ENCODE measurements at places on chromosomes 5 and 9.

DNA sequence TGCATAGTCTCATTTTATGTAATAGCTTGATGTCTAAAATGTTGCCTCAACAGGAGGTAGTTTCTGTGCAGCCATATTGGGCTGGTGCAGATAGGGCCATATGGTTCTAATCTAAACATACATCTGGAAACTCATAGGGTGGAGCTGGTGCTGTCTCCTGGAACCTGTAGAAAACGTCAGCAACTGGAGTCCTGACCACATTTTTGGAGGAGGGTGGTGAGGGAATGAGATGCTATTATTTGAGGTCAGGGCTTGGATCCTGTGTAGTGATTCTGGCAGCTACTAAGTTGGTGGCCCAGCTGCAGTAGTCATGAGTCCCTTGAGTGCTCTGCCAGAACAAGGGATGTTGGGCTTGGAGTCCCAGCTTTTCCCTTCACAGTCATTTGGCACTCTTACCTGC, 14.1 kb downstream of the MAN2A1 start:
- DNase-seq, result no peak

DNA sequence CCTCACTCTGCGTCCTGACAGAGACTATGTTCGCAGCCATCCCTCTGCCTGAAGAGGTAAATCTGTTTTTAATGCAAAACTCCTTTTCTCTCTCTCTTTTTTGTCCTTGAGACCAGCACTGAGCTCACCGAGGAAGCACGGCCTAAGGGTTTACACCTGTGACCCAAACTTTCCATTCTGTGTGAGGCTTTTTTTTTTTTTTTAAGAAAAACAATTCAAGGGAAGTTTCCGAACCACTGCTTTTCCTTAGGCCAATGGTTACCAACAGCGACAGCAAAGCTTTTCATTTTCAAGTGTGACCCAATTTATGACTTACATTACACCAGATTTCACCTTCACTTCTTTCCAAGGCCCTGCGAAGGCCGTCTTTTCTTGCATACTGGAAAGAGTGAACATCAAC, 205.9 kb downstream of the EFNA5 start:
- no peak for DNase-seq

DNA sequence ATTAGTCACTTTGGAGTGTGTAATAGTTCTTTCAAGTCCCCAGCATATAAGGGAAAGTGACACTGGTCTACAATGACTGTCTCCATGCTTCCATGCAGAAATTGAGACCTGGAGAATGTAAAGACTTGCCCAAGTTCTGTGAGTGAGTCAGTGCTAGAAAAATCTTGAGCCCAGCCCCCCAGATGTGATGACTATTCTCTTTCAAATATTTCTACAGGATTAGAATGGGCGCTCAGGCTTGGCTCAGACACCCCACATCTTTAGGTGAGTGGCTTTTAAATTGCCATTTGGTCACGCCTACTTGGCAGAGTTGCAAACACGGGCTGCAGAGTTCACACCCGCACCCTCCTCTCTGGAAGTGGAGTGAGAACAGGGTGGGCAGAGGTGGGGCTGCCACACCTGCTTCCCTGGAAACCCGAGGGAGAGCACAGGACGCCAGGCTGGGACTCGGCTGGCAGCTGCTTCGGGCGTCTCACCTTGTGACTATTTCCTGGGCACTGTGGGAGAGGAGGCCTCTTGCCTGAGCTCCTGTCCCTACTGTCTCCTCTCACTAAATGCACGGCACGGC, 37.6 kb downstream of the ROPN1L start:
- DNase-seq, result no peak

GRCh38 chr5:90353254-90353653, 56.3 kb downstream of the CETN3 start:
- DNase-seq, result no peak

GRCh38 chr5:176870110-176870591, 29.0 kb downstream of the HK3 start:
- no peak for DNase-seq

- no peak for DNase-seq
Observed at GRCh38 chr5:72151169-72151568, 43.9 kb downstream of the MAP1B start.

DNA sequence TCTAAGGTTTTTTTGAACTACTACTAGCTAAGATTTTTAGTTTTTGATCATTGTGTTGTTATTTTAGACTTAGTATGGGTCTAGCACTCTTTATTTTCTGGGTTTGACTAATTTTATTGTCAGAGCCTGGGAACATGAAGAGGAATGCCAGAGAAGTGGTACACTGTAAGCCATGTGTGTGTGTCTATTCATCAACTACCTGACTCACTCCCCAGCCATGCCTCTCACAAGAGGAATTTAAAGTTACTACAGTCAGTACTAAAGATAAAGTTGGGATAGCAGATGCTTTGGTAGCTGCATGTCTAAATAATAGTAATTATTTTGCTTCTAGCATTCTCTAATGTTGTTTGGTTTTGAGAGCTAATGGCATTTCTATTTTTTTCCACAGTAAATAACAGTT, 264.8 kb downstream of the CSNK1G3 start:
- no peak for DNase-seq

DNA sequence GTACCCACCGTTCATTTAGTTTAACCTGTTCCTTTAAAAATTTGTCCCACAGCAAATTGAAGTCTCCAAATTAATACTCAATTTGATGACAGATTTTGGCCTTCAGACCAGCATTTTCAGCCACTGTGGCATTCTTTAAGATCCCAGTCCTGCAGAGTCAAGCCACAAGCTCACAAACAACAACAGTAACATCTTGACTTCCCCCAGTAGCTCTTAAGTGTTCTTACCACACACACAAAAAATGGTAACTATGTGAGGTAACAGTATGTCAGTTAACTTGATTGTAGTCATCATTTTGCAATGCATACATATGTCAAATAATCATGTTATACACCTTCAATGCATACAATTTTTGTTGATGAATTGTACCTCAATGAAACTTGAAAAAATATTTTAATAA, 247.9 kb downstream of the LURAP1L start:
- no peak for DNase-seq

DNA sequence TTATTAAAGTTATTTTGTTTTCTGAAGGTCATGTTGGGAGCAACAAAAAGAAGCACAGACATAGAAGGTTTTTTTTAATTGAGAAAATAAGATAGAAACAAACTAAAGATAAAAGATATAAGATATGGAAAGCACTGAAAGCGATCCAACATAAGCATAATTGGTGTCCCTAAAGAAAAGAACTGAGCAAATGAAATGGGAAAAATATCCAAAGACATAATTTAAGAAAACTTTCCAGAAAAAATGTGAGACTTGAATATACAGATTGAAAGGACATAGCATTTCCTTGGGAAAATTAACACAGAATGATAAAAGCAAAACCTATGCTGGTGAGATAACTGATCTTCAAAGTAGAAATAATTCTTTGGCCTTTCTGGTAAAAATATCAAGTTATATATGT, 289.3 kb downstream of the KIAA0825 start:
- DNase-seq, result no peak

DNA sequence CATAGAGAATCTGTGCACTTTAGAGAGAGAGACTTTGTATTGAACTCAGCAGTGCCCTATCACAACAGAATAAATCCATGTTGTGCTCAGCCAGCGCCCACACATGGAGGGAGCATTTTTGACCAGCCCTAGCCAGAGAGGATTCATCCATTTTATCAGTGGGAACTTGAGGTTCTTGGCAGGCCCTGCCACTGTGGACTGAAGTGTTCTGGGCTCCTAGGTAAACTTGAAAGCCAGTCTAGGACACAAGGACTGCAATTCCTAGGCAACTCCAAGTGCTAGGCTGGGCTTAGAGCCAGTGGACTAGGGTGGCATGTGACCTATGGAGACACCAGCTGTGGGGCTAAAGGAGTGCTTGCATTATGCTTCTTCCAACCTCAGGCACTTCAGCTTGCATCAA, 523.5 kb downstream of the CDH12 start:
- DNase-seq, result no peak

- DNase-seq, result no peak
Observed at GRCh38 chr9:129748249-129748648, 4.6 kb downstream of the PTGES start.

DNA sequence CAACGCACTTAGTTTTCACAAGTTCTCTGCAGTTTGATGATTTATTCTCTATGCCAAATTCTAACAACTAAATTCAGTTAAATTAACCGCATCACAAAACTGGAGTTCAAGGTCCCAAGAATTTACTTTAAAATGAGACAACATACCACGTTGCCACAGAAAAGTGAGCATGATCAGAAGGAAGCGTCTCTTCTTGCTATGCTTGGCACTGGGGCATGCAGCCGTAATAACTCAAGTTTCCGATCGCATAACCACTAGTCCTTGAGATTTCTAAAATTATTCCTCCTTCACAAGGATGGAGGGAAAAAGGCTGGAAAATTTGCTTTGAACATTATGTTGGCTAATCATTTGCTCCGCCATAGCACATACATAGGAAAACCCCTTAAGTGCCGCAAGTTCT, 13.9 kb downstream of the NFIB start:
- DNase-seq, result no peak

GRCh38 chr9:1743121-1743960, 271.8 kb upstream of the SMARCA2 start:
- DNase-seq, result no peak

DNA sequence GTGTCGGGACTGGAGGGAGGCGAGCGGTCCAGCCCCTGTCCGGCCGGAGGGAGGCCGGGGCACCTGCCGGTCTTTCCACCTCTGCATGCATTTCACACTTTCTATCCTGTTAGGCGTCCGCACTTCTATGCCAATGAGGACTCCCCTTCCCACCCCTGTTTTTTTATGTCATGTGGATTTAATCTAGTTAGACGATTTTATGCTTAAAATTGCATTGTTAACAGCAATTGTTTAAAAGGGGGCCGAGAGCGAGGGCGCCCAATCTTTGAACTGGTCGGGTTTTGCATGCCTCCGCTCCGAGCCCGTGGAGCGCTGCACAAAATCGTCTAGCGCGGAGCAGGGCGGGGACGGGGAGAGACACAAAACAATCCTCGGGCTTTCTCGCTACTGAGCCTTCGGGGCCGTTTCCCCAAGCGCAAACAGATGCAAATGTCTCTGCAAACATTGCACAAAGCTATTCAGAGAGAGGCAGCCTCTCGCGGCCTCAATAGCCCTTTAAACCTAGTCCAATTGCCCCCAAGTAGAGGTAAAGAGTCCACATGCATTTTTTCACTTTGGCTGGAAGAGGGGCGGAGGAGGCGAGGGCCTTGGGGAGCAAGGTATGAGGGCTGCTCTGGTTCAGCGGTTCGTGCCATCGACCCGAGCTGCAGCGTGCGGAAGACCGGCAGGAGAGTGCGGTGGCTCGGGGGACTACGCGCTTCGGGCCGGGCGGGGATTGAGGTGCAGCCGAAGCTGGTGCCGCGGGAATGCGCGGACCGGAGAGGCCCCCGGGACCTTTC, 37.5 kb upstream of the TIFAB start:
- no peak for DNase-seq

DNA sequence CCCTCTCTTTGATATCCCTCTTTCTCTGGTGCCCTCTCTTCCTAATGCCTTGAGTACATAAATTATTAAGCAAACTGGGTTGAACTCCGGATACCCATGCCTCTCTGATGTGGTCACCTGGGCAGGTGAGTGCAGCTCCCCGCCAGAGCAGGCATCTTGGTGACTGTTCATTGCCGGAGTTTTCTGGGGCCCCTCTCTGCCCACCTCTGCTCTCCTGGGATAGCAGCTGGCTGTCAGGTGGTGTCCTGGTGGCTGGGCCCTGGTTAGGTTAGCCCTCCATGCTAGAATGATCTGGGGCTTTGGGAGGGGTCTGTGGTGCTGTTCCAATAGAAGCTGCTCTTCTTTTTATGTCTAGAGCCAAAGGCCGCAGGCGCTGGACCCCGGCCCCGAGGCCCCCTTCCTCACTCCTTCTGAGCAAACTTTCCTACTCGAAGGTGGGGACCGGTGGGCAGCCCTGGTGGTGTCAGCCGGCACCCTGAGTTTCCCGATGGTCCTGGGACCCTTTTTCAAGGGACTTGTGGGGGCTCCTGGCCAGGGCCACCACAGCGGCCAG, 4.9 kb upstream of the SCGB3A1 start:
- no peak for DNase-seq

- DNase-seq, result no peak
Observed at GRCh38 chr9:112699230-112699629, 18.7 kb downstream of the INIP start.

DNA sequence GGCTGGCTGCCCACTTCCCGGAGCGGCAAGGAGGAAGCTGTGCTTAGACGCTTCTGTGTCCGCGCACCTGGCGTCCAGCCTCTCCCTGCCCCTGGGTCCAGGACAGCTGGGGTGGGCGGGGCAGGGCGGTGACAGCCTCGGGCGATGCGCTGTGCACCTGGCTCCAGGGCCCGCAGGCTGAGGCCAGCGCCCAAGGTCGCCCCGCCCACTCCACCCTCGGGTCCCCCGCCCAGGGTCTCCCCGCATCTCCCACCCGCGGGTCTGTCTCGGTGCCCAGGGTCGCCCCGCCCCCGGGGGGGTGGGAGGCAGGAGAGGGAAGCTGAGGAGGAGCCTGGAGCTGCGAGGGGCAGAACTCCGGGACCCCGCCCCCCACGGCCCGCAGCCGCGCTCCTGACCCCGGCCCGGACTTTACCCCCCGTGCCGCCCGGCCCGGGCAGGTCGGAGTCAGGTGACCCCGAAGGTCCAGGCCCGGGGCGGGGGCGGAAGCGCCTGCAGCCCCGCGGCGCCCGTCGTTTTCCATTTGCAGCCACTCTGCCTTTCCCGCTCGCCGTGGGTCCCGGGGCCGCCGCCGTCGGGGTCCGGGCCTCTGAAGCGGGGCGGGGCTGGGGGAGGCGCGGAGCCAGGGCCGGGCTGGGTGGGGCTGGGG, at the start of gene ENTPD8:
TSS of gene ENTPD8 (minus strand) at position 69 of the 646 bp plus-strand sequence. CDS start 3,072 bp downstream, outside the sequence.
- DNase-seq, result no peak

GRCh38 chr5:74851684-74852353, 14.4 kb downstream of the FAM169A start:
- no peak for DNase-seq

- DNase-seq, result no peak
Observed at GRCh38 chr5:8844206-8844605, 701.7 kb downstream of the SEMA5A start.

DNA sequence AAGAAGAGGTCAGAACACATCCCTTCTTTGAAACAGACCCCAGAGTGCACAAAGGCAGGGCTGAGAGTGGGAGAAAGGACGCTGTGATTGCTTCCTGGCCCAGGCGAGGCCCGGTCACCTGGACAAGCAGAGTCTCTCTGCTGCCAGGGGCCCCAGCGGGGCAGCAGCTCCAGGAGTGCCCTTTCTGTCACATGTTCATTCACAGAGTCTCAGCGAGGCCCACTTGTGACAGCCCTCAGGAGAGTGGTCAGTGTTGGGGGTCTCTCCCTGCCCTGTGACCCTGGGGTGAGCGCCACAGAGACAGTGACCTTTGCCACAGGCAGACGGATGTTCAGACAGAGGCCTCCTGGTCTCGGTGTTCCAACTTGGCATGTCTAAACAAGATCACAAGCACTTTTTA, 130.2 kb upstream of the IRX4 start:
- no peak for DNase-seq

All from activated T-cell treated with anti-CD3 and anti-CD28 coated beads for 24 hours (primary cell).